ENCODE measurements at places on chromosomes 7 and 10. TPM values are rescaled to one million over a fixed set of nuclear protein-coding genes. Genes with fewer than 3 reads are reported as not detected.

The TLX1 gene
- not detected for total RNA-seq

The SMKR1 gene
- 0.49 TPM for total RNA-seq

The NUDT1 gene
- 52.2 TPM for total RNA-seq

The SLC18A2 gene
- not detected for total RNA-seq

The FXYD4 gene
- not detected for total RNA-seq

The EVX1 gene
- not detected for total RNA-seq

The ADRB1 gene
- total RNA-seq: 0.47 TPM

The FEZF1 gene
- total RNA-seq: 0.22 TPM

The NUTM2A gene
- 1.1 TPM for total RNA-seq

The COL26A1 gene
- total RNA-seq: not detected

The CPXM2 gene
- not detected for total RNA-seq

The NSUN6 gene
- 10.5 TPM for total RNA-seq

The FGL2 gene
- total RNA-seq: 0.14 TPM

All from Calu3 (cell line).